AG09319 (cell line): ENCODE measurements at places on chromosomes 2 and 18.

DNA sequence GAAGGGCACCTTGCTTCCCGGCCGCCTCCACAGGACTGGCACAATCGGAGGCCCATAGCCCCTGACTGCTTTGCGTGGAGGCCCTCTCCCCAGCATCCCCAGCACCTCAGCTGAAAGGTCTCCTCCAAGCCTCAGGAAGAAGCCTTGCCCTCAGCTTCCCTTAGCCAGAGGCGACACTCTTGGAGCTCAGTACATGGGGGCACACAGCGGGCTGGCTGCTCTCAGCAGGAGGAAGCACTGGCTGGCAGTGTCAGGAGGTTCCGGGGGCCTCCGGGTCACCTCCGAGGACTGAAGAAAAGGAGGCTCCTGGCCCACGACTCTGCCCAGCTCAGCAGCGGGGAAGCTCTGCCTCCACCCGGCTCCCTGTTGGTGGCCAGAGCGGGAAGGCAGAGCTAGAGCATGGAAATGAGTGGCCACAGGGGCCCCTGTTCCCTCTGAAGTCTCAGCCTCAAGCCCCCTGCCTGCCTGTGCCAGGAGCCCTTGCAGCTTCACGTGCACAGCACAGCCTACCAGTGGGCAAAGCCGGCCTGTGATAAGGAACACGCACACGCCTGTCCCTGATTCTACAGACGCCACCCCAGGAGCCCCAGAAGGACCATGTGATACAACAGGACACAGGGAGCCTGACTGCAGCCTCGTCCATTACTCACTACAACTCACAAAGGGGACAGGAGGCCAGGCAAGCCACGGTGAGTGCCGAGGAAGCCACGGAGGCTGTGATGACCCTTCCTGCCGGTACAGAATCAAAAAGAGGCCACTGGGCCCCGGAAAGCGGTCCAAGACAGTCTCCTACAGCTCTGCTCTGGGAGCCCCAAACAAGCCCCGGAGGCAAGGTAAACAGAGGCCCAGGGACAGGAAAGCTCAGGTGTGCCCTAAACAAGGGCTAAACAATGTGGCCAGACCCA lies 15.5 kb downstream of the HDAC4 start:
- DNase-seq, result no peak

- DNase-seq, result no peak
Measured at GRCh38 chr2:106130251-106130998, 63.7 kb downstream of the UXS1 start.

- no peak for DNase-seq
Measured at GRCh38 chr2:23788100-23788499, 138.8 kb downstream of the ATAD2B start.

GRCh38 chr2:51194656-51195055 lies 162.7 kb upstream of the NRXN1 start:
- DNase-seq, result no peak

DNA sequence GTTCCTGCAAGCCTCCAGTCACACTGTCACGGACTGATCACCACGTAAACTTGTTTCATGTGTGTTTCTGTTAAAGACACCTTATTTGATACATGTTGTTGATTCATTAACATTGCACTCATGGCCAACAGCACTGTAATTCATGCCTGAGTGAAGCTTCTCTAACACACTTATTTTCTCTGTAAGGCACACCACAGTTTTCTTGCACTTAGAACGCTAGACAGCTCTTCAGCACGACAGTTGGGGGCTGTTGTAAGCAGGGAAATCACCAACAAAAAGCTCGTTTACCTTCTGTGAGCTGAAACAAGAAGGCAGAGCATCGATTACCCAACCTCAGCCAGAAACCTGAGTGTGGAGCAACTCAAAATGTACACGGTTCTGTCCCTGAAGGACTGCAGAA lies 28.1 kb downstream of the TNFRSF11A start:
- no peak for DNase-seq

GRCh38 chr2:51165534-51166260 lies 133.8 kb upstream of the NRXN1 start:
- no peak for DNase-seq

DNA sequence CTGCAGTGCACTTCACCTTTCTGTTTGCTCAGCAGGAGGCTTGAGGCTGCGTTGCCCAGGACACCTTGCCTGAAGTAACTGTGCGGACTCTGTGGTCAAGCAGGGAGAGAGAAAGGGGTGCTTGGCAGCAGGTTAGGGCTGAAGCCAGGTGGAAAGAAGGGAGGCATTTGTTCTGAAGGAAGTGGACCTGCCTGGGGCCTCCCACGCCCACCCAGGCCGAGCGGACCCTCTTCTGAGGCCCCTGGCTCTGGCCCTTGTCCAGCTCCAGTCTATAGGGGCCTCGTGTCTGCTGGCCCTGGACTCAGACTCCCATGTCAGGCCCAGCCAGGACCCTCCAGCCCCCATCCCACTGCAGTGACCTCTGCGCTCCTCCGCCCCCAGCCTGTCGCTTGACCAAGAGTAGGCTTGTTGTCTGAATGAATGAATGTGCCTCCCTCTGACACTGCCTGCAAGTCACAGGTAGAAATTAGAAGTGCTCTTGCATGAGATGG lies 2.5 kb downstream of the SNED1 start:
- no peak for DNase-seq

GRCh38 chr2:172440795-172441194 lies 13.4 kb downstream of the ITGA6 start:
- no peak for DNase-seq

GRCh38 chr2:181680937-181681811 lies 857 bp upstream of the NEUROD1 start:
- no peak for DNase-seq

DNA sequence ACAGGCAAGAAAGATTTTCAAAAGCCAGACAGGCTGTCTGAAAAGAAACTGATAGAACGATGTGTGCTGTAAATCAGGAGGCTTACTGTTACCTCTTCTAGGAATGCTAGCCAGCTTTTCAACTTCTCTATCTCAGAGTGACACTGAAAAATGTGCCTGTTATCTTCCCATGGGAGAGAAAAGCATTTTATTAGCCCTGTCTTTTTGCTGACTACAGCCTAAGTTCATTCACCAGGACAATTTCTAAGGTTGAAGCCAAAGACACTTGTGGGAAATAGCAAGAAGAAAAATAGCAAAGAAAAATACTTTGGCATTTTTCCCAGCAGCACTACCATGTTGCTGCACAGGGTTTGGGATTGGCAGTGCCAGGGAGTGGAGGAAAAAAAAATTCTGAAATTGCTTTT lies 34.0 kb downstream of the ABCB11 start:
- DNase-seq, result no peak

DNA sequence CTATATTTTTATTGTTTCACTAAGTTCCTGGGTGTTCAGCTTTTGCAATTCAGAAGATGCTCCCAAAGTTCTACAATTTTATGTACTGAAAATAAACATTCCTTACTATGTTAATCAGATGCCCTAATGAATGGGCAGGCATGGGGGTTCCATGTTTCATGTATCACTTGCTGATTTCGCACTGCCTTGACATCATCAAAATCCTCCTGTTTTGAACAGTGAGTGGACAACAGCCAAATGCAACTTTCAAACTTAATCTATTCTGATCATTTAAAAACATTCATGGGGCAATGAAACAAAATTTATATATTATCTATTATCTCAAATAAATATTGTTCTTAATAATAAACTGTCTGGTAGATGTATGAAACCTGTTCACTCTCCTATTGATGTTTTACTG lies 43.2 kb downstream of the ZEB2 start:
- no peak for DNase-seq

GRCh38 chr18:79829136-79829854 lies 31.6 kb downstream of the KCNG2 start:
- no peak for DNase-seq

DNA sequence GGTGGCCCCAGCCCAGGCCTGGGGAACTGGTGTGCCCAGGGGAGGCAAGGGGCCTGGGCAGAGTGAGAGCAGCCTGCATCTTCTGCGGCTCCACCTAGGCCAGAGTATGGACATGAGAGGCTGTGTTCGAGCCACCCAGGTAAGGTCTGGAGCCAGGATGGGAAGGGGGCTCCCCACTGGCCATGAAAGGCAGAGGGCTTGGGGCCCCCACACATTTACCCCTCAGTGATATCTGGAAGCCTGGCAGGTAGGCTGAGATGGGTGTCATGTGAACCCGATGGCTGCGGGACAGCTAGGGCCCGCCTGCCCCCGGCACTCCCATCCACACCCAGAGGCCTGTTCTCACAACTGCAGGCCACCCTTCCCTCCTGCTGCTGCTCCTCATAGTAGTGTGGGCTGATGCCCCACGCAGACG lies 13.2 kb downstream of the ADRA2B start:
- DNase-seq, result no peak

GRCh38 chr2:36413218-36413617 lies 57.6 kb downstream of the CRIM1 start:
- DNase-seq, result no peak

DNA sequence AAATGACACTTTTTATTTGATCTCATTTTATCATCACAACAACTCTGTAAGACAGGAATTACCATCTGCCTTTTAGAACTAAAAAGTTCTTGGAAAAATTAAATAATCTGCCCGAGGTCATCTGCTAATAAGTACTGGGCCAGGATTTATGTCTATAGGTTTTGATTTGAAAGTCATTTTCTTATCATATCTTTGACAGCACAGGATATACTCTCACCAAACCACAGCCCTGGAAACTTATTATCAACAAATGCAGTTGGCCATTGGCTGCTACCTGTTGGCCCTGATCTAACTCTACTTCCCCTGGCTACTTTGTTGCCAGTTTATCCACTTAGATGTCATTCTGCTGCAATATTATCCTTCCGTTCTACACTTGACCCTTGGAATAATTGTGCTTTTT lies 354.6 kb downstream of the RAD51AP2 start:
- no peak for DNase-seq

DNA sequence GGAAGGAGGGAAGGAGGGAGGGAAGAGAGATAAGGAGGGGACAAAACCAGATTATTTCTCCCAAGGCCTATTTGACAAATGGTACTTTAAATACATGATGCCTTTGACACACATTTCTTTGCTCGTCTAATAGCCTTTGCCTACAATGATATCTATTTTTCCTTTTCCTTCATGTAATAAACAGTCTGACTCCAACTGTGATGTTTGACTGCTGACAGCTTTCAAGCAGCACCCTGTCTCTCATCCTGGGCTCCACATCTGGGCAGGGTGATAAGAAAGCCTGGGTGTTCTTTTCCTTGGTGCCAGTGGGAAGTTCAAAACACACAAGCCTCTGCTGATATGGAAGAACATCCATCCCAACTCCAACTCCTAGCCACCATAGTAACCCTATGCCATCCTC lies 1277.7 kb upstream of the NXPH2 start:
- no peak for DNase-seq

DNA sequence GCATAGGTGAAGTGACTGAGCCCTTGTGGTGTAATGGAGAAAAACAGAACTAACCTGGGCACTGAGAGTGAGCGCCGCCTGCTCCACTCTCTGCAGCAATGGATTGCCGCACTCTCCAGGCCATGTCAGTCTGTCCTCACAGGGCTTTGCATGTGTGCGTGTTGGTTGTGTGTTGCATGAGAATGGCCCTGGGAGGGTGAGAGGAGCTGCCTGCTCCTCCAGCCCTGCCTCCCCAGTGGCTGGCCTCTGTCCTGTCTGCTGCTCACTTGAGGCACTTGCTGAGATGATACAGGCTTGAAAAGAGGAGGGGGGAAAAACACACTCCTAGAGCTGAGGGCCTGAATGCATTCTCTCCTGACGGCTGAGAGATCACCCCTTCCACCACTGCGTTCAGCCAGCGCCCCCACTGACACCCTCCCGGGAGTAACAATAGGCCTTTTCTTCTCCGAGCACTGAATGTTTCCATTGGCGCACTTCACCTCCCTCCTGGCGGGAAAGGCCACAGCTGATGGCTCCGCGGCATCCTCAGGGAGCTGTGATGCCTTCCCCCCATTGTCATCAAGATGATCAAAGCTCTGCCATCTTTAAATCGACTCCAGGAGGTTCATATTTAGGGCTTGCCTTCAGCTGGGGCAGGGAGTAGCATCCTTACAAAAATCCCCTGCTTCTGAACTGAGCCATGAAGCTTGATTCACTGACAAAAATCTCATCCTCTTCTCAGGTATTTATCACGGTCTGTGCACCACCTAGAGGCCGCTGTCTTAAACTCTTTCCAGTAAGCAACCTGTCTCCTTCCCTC lies 49.9 kb upstream of the DAPL1 start:
- peak; percentile 44 for DNase-seq

DNA sequence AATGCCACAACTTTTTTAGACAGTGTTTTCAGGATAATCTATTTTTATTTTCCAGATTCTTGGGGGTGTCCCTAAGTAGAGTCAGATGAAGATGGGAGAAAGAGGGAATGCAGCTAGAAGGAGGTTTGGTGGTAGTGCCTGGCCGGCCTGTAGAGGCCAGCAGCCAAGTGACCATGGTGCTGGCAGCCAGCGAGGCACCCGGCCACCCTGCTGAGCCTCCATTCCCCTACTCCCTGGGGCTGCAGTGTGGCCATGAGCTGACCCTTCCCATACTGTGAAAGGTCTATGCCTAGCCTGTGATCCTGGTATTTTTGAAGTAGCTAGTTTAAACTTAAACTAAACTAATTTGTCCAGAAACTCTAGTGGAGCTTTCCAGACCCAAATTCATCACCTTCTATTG lies 268.6 kb downstream of the CYRIA start:
- DNase-seq, result no peak

DNA sequence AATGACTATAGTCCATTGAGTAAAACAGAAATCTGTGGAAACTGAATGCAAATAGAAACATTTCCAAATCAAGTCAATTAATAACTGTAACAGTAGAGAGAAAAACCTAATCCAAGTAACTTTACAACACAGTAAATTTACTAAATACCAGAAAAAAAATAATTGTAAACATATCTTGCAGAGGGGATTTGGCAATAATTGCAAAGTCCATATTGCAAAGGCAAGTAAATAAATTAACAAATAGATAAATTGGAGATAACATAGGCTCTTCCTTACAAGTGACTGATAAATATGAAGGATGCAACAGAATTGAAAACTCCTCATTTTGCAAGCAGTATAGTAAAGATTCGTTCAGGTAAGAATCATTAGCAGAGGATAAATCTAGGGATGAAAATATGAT lies 65.0 kb downstream of the SMC6 start:
- no peak for DNase-seq

- DNase-seq, result no peak
Measured at GRCh38 chr18:75167759-75168618, 41.0 kb downstream of the PTGR3 start.
